ENCODE measurements at places on chromosomes 11 and 22. TPM values are rescaled to one million over a fixed set of nuclear protein-coding genes. Genes with fewer than 3 reads are reported as not detected.

Gene CSF2RB
- total RNA-seq = not detected

DNA sequence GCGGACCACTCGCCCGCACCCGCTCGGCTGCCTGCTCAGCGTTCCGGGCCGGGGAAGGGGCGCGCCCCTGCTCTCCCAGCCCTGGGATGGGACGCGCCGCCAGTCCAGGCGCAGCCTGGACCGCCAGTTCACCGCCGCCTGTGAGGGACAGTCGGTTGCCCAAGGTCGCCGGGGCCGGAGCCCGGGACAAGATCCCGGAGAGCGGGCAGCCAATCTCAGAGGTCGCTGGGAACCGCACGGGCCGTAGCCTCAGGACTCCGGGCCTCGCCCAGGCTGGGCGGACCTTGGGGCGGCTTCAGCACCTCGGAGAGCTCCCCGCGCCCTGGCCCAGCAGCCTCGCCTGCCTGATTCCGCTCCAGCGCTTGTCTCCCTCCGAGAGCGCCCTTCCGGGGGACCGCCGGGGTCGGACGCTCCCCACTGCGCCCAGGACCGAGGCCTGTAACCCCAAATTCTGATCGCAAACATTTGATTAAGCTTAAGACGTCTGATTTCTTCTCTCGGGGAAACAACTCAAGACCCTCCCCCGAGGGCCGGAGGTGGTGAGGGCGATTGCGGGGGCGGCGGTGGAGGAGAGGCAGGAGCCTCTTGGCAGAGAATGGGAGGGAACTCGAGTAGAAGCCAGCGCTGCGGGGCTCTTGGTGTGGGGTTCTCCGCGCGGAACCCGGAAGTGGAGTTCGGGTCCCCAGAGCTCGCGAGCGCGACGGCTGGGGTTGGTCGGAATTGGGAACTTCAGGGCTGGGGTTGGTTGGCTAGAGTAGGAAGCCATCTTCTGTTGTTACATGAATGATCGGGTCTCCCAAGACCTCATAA, 1.1 kb upstream of the CHRM4 start:
- DNase-seq = peak; percentile 95
- H3K27ac ChIP-seq = no peak overlapping the region
- H3K4me3 ChIP-seq = peak overlapping the region; percentile 76
- H3K27me3 ChIP-seq = peaks cover 56% of the 10 kb centered on the region
- H3K36me3 ChIP-seq = no peaks in the 10 kb centered on the region

DNA sequence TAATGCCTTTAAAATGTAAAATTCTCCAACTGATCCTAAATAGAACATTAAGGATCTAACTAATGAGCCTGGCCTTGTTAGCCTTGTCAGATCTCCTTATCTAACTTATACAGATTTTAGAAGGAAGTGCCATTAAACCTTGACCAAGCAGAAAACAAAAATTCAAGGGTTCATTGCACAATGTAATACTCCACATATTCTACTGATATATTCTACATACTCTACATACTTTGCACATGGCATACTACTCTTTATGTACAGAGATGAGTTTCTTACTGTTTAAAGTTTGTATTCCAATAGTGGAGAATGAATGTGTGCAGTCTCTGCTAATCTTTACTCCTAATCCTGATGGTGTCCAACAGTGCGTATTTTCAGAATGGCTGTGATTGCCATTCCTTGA, 297.2 kb downstream of the LUZP2 start:
- H3K27me3 ChIP-seq = no peaks in the 10 kb centered on the region
- H3K27ac ChIP-seq = no peak overlapping the region
- H3K4me1 ChIP-seq = no peaks in the 10 kb centered on the region

Gene OR8G5
- not detected for total RNA-seq

DNA sequence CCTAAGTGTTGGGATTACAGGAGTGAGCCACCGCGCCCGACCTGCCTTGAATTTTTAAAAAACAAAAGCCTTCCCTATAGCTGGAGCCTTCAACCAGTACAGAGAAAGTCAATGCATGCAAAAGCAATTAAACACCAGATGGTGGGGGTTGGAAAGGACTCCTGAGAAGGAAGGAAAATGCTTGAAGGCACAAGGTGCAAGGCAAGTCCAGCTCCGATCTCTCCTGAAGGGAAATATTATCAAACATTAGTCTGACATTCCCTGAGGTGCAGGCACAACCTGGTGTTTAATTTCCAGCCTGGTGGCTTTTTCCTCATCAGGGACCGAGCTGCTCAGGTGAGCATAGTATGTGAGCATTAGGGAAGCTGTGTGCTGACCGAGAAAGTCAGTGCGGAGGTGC, 12.9 kb upstream of the RAPSN start:
- H3K4me1 ChIP-seq = peaks cover 11% of the 10 kb centered on the region
- H3K27ac ChIP-seq = peak overlapping the region; percentile 63
- H3K4me3 ChIP-seq = no peak overlapping the region
- no peak for DNase-seq

DNA sequence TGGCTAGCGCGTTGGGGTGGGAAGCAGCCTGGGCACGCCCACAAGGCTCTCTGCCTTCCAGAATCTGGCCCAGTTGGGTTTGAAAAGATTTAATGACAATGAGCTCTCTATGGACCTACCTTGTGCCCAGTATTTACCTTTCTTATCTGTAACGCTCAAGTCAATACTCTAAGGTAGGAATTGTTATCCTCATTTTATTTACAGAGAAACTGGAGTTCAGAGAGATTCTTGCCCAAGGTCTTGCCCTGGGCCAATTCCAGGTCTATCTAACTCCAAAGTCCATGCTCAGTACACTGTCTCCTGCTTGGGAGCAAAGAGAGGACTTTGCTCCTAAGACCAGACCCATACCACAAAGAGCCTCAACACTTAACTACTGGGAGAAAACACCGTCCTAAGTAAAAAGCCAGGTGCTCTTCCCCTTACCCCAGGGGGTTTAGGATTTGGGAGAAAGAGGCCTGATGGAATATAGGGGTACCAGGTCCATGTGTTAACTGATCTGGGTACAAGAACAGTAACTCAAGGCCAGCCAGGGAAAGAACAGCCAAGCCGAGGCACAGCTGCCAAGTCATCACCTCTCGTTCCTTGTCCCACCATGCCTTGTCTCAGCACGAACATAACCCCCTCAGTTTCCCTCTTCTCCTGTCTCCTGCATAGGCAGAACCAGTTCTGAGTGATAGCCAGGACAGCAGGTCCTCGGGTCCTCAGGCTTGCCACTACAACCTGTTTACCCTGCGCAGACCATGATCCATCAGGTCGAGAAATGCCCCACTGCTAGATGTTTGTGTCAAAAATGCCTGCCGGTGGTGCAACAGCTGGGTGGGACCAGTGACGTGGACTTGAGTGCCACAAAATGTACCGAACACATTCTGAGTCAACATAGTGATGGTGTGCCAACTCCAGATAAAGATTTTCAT, 14.6 kb downstream of the APOA4 start:
- H3K4me3 ChIP-seq = no peak overlapping the region
- no peaks in the 10 kb centered on the region for H3K36me3 ChIP-seq
- no peaks in the 10 kb centered on the region for H3K27me3 ChIP-seq
- H3K4me1 ChIP-seq = no peaks in the 10 kb centered on the region

- H3K4me1 ChIP-seq = no peaks in the 10 kb centered on the region
- no peak overlapping the region for H3K27ac ChIP-seq
- H3K36me3 ChIP-seq = no peaks in the 10 kb centered on the region
- H3K27me3 ChIP-seq = no peaks in the 10 kb centered on the region
- no peak overlapping the region for H3K4me3 ChIP-seq
- no peak for DNase-seq
These were observed 92.2 kb downstream of the BUD13 start for GRCh38 chr11:116680349-116681125.

- H3K4me3 ChIP-seq = no peak overlapping the region
- H3K27ac ChIP-seq = no peak overlapping the region
- no peaks in the 10 kb centered on the region for H3K27me3 ChIP-seq
- H3K4me1 ChIP-seq = no peaks in the 10 kb centered on the region
- no peak for DNase-seq
- H3K36me3 ChIP-seq = no peaks in the 10 kb centered on the region
These were observed 32.3 kb upstream of the P2RY2 start for GRCh38 chr11:73185680-73186293.

DNA sequence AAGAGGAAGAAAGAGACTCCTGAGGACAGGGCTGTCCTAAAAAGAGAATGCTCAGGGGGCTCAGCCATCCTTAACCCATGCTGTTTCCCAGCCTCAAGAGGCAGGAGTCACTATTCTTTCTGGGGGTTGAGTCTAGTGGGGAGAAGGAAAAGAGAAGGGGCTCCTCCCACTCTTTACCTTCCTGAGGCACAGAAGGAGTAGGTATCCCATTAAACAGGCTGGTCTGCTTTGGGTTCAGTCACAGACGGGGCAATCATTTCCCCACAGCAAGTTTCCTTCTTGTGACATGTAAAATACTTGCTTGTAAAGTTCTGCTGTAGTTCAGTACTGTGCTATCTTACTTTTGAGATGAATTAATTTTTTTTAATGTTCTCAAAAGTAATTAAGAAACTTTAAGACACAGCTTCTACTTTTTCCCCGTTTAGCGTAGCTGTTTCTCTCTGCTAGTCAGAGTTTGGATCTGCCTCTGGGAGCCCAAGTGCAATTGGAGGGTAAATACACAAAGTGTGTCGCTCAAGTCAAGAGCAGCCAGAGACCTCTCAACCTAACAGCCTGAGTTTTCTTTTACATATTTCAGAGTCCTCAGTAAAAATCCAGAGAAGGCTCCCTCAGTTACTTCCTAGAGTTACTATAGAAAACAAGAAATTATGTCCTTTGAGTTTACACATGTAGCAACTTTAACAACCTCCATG, 15.0 kb downstream of the OR8A1 start:
- no peaks in the 10 kb centered on the region for H3K36me3 ChIP-seq
- H3K4me3 ChIP-seq = no peak overlapping the region
- H3K4me1 ChIP-seq = no peaks in the 10 kb centered on the region

DNA sequence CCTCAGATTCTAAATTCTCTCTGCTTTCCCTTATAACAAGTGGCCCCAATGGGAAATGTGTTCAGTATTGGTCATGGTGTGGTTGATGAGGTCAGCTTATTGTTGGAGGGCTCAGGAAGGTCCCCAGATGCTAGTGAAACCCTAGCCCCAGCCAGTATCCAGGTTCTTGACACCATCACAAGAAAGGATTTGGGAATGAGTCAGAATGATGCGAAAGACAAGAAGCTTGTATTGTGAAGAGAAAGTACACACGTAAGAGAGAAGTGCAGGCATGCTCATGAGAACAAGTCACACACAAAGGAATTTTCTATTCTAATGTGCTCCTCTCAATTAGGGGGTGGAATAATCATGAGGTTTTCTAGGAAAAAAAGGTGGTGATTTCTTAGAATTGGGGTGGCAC, 34.9 kb upstream of the TRPC6 start:
- no peak overlapping the region for H3K4me3 ChIP-seq
- no peak for DNase-seq
- H3K36me3 ChIP-seq = no peaks in the 10 kb centered on the region

Gene MS4A4A
- total RNA-seq = not detected

DNA sequence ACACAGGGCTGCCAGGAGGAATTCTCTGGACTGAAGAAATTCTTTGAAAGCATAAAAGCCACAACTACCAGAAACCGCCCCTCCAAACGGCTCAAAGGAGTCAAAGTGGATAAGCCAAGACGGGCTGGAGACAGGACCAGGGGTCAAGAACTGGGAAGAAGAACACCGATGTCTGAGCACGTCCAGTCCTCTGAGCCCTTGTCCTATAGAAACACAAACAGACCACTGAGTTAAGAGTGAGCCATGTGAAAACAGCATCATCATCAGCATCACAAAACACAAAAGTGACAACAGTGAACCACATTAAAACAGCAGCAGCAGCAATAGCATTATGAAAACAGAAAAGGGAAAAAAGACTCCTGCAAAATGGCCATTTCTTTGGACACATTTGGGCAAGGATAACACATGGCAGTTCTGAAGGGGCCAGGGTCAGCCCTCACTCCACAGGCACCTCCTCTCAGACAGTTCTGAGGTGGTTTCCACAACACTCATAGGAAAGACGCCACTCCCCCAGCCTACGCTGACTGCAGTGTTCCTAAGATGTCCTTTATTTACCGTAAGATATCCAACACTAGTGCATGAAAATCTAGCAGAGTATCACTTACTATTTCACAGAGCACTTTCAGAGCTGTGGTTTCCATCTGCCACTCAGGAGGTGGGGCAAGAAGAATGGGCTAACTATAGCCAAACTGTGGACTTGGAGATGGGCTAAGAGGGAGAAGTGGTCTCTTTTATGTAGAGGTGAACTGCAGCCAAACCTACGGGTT, 28.6 kb upstream of the YPEL1 start:
- H3K4me3 ChIP-seq = no peak overlapping the region
- no peaks in the 10 kb centered on the region for H3K4me1 ChIP-seq
- H3K36me3 ChIP-seq = peaks cover 40% of the 10 kb centered on the region
- H3K27me3 ChIP-seq = no peaks in the 10 kb centered on the region
- DNase-seq = no peak

DNA sequence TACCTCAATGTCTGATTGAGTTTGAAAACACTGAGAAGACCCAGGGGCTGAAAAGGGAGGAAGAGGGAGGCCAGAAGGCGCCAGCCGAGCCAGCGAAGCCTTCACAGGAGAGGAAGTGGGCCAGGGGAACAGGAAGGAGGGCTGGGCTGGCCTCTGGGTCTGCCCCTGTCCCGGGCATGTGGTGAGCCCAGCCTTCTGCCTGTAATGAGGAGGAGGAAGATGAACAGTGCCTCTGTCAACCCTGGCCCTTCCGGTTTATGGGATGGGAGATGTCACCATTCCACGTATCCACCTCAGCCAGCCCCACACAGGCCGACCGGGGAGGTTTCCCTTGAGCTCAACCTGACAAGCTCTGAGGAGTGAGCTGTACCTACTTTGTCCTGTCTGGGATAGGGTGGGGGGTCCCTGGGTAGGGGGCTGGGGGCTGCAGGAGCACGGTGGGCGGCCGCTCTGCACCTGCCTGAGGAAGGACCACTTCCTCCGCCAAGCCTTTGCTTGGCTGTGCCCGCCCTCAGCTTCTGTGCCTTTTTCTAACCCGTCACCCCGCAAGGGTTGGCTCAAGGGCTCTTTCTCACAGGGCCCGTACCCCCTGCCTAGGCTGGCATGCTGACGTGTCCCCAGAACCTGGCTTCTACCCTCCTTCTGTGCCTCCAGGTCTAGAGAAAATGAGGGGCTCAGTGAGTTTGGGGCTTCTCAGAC, 2.0 kb downstream of the PARVG start:
- 0 out of 2 replicates have a peak, but pooled peaks cover 4% of the 10 kb centered on the region for H3K4me1 ChIP-seq
- DNase-seq = no peak
- H3K27ac ChIP-seq = no peak overlapping the region
- H3K36me3 ChIP-seq = no peaks in the 10 kb centered on the region
- H3K4me3 ChIP-seq = no peak overlapping the region

GRCh38 chr11:82732734-82733443, 775 bp downstream of the FAM181B start:
- peaks cover 30% of the 10 kb centered on the region for H3K4me1 ChIP-seq
- DNase-seq = peak; percentile 60
- peak overlapping the region; percentile 70 for H3K4me3 ChIP-seq
- no peak overlapping the region for H3K27ac ChIP-seq
- H3K27me3 ChIP-seq = peaks cover 60% of the 10 kb centered on the region

Gene PDGFD
- 6.9 TPM for total RNA-seq
